Omental fat pad (tissue), 4 donors: ENCODE measurements at places on chromosomes 3 and 15. TPM values are rescaled to one million over a fixed set of nuclear protein-coding genes. Genes with fewer than 3 reads are reported as not detected.

DNA sequence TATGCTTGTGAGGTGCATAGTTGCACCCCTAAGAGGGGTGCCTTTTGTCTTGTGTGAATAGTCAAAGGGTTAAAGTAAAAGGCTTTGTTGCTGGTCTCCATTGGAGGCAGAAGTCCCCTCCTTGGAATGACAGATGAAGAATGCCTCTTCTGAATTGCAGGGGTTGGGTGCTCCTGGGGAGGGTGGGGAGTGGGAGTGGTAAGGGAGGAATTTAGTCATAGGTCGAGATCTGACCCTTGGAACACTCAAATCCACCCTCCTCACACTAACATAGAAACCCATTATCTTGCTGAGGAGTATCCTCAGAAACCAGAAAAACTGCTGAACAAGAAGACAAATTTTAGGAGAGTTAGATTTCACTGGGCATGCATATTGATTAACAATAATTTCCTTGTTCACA is 4.7 kb downstream of the CTXND1 start:
- no peak for DNase-seq

- no peak for DNase-seq
Observed at GRCh38 chr3:54228806-54229205, 106.5 kb downstream of the CACNA2D3 start.

GRCh38 chr3:78455712-78456433 is 1311.9 kb downstream of the ROBO1 start:
- no peak for DNase-seq

The THOC7 gene
- total RNA-seq: 40.8 TPM

The SLC22A14 gene
- total RNA-seq: 0.65 TPM
